GM23248 (cell line): ENCODE measurements at places on chromosomes 5 and 9. TPM values are rescaled to one million over a fixed set of nuclear protein-coding genes. Genes with fewer than 3 reads are reported as not detected.

KCNV2 gene
- not detected in 2 replicates for total RNA-seq

MEGF10 gene
- total RNA-seq: not detected in 2 replicates

ABCA2 gene
- 33.2 and 49.4 TPM in 2 replicates for total RNA-seq

UGT3A1 gene
- total RNA-seq: not detected in 2 replicates

PAEP gene
- total RNA-seq: not detected in 2 replicates

DHFR gene
- total RNA-seq: 19.0 and 23.8 TPM in 2 replicates

SH2D3C gene
- not detected in 2 replicates for total RNA-seq

CDKN2B-AS1 gene
- 1.3 and 4.1 TPM in 2 replicates for total RNA-seq

SLC27A4 gene
- total RNA-seq: 22.9 and 30.9 TPM in 2 replicates

IPO11 gene
- total RNA-seq: 19.5 and 26.5 TPM in 2 replicates

DNA sequence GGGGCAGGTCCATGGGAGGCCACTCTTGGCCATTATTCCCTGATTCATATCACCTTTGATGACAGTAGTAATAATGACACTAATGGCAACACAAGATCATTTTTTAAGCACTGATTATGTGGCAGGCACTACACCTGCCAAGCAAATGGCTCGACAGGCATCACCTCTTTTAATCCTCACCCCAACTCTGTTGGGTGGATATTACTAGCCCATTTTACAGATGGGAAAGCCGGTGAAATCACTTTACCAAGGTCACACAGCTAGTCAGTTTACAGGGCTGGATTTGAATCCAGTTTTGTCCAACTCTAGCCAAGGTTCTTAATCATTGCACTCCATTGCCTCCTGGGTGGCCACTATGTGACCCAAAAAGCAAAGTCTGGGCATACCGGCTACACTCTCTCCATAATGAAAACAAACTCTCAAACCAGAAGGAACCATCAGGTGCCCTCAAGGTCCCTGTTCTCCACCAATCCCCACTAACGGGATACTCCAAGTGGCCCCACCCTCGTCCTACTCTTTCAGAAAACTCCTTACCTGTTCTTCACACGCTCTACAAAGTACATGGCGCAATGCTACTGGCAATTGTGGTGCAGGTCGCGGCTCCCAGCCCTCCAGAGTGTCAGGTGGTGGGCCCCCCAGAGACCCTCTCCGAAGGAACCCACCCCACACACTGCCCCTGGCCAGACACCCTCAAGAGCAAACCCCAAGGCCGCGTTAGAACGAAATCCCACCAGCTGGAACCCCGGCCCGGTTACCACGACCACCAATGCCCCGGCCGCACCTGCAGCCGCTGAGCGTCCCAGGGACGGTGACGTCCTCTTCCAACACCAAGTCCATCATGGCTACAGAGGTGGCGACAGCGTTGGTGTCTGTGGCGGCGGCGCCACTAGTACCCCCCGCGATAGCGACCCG, 572 bp downstream of the CDK5RAP2 start:
- peak; percentile 49 for DNase-seq
- no peaks in the 10 kb centered on the region for H3K36me3 ChIP-seq
- H3K27ac ChIP-seq: peak overlapping the region; percentile 55

DNA sequence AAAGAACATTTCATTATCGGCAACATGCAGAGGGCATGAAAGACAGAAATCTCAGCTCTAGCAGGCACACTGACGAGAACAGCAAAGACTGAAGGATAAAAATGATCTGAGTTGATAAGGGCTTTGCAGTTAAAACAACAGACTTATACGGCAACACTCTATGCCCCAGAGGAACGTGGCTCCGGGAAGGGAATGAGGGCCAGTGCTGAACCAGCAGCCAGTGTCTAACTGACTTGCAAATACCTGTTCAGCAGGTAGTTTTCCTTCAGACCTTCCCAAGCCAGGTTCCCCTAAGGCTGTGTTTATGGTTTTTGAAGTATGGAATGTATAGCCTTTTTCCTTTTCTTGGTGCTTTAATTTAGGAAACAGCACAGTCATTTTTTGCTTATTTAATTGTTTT, 121.3 kb upstream of the CDH18 start:
- H3K27me3 ChIP-seq: no peaks in the 10 kb centered on the region
- DNase-seq: no peak
- no peak overlapping the region for H3K4me3 ChIP-seq
- H3K27ac ChIP-seq: no peak overlapping the region
- no peaks in the 10 kb centered on the region for H3K4me1 ChIP-seq

DNA sequence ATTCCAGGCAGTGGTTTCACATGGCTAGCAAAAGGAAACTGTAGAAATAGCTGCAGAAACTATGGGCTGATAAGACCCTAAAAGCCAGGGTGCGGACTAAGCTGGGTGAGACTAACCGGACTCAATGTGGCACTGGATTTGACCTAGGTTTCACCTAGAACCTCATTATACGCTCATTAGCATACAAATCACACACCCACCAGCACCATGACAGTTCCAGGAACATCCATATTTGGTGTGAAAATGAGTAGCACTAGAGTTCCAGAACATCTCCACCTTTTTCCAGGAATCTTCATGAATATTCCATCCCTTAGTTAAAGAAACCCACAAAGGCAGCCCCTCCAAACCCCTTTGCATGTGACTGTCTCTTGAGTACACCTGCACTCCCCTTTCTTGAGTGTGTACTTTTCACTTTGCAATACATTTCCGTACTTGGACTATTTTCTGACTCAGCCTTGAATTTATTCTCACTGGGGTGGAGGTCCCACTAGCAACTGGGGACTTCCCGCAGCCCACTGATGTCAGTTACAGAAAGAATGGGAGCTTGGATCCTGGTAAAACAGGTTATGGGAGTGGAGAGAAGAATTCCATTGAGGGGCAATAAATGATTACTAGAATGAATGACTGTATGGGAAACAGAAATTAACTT, 58.0 kb upstream of the SPATA31C2 start:
- H3K36me3 ChIP-seq: no peaks in the 10 kb centered on the region
- no peaks in the 10 kb centered on the region for H3K27me3 ChIP-seq
- H3K27ac ChIP-seq: no peak overlapping the region
- DNase-seq: no peak
- no peak overlapping the region for H3K4me3 ChIP-seq

DNA sequence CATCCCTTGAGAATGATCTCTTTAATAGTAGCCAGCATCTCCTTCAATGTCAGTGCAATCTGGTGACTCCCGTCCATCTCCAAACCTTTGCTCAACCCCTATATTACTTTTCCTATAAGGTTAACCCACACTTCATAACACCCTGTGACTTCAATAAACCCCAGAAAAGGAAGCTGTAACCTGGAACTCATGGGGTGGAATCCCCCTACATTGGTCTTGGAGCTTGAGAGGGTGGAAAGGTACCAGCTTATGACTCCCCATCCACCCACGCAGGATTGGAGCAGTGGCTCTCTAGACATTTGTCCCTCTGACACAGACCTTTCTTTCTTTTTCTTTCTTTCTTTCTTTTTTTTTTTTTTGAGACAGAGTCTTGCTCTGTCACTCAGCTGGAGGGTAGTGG, 54.7 kb upstream of the ZFR start:
- H3K36me3 ChIP-seq: no peaks in the 10 kb centered on the region
- H3K27me3 ChIP-seq: no peaks in the 10 kb centered on the region
- no peak overlapping the region for H3K4me3 ChIP-seq
- 0 out of 2 replicates have a peak, but pooled peaks cover under 1% of the 10 kb centered on the region for H3K4me1 ChIP-seq

DNA sequence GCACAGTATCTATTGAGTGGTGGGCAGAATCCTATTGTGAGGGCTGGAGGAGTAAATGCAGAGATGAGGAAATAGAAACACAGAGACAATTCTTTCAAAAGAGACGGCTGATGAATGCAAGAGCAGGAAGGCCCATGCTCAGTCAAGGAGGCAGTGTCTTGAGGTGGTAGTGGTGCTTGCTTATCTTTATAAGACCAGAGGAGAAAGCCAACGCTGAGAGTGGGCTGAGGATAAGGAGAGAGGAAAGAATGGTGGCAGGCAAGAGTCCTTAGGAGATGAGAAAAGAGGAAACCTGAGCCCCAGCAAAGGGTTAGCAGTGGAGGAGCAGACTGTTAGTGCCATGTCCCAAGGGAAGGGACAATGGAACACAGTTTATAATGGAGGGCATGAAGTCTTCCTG, 86.0 kb downstream of the SNCAIP start:
- no peak for DNase-seq
- H3K4me3 ChIP-seq: no peak overlapping the region
- H3K4me1 ChIP-seq: no peaks in the 10 kb centered on the region
- no peak overlapping the region for H3K27ac ChIP-seq

DNA sequence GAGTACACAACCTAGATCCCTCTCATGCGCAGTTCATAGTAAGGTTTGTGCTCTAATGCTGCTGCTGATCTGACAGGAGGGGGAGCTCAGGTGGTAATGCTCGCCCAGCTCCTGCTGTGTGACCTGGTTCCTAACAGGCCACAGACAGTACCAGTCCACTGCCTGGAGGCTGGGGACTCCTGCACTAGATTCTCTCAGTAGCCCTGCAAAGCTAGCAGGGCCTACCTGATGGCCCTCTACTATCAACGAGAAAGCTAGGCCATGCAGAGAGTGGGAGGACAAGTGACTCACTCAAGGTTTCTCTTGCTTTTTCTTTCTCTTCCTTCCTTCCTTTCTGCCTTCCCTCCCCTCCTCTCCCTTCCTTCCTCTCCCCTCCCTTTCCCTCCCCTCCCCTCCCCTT, 55.1 kb upstream of the TEX48 start:
- DNase-seq: no peak
- H3K4me3 ChIP-seq: no peak overlapping the region
- H3K4me1 ChIP-seq: peaks cover 13% of the 10 kb centered on the region

DNA sequence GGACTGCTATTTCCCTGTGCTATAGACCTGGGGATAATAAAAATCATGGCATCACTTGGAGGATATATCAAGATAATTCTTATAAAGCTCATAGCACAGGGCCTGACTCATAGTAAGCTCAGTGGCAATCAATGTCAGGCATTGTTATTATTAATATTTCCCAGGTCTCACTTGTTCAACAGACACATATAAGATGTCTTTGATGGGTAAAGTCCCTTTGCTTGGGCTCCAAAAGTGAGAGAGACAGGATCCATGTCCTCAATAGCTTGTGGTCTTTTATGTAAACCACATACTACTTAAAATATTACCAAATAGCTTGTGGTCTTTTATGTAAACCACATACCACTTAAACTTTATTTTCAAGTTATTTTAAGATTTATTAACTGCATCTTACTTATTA, 11.2 kb downstream of the SH3RF2 start:
- H3K4me1 ChIP-seq: peaks cover 12% of the 10 kb centered on the region
- H3K4me3 ChIP-seq: no peak overlapping the region
- no peaks in the 10 kb centered on the region for H3K36me3 ChIP-seq
- H3K27me3 ChIP-seq: peaks cover 46% of the 10 kb centered on the region
- no peak overlapping the region for H3K27ac ChIP-seq

- no peaks in the 10 kb centered on the region for H3K27me3 ChIP-seq
- no peak overlapping the region for H3K27ac ChIP-seq
- no peaks in the 10 kb centered on the region for H3K36me3 ChIP-seq
- no peak for DNase-seq
- no peaks in the 10 kb centered on the region for H3K4me1 ChIP-seq
- H3K4me3 ChIP-seq: no peak overlapping the region
Observed at GRCh38 chr5:1239505-1240251, 14.5 kb downstream of the SLC6A18 start.

GRCh38 chr9:27369591-27369990, 72.6 kb upstream of the EQTN start:
- H3K4me1 ChIP-seq: no peaks in the 10 kb centered on the region
- no peaks in the 10 kb centered on the region for H3K36me3 ChIP-seq
- no peaks in the 10 kb centered on the region; the same call in 1 of the 2 replicates for H3K27me3 ChIP-seq

DNA sequence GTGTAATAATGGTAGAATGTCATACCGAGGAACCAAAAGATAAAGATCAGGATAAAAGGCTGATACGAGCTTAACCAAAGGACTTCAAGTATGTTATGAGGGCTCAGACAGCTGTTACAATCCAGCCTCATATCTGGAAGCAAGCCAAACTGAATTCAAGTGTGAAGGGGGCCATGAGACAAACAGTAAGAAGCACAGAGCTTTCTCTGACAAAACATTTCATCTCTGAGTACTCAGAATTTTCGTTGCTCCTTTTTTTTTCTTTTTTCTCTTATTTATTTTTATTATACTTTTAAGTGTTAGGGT, 52.9 kb upstream of the CD180 start:
- no peaks in the 10 kb centered on the region for H3K4me1 ChIP-seq
- H3K4me3 ChIP-seq: no peak overlapping the region
- H3K36me3 ChIP-seq: no peaks in the 10 kb centered on the region

GRCh38 chr5:171295299-171295698, 13.7 kb upstream of the TLX3 start:
- no peaks in the 10 kb centered on the region for H3K27me3 ChIP-seq
- H3K4me1 ChIP-seq: no peaks in the 10 kb centered on the region
- H3K4me3 ChIP-seq: no peak overlapping the region
- H3K36me3 ChIP-seq: no peaks in the 10 kb centered on the region
- no peak for DNase-seq

- DNase-seq: peak; percentile 37
- no peaks in the 10 kb centered on the region for H3K27me3 ChIP-seq
Observed at GRCh38 chr5:145465474-145466263, 369.5 kb downstream of the PRELID2 start.

DNA sequence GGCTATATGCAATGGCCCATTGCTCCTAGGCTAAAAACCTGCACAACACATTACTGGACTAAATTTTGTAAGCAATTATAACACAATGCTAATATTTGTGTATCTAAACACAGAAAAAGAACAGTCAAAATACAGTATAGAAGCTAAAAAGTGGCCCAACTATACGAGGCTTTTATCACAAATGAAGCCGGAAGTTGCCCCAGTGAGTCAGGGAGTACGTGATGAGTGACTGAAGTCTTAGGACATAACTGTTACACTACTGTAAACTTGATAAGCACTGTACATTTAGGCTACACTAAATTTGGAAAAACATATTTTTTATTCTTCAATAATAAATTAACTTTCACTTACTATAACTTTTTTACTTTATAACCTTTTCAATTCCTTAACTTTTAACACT, 105.2 kb upstream of the PRR16 start:
- H3K27me3 ChIP-seq: no peaks in the 10 kb centered on the region
- no peak overlapping the region for H3K27ac ChIP-seq
- H3K36me3 ChIP-seq: no peaks in the 10 kb centered on the region
- H3K4me3 ChIP-seq: no peak overlapping the region
- H3K4me1 ChIP-seq: no peaks in the 10 kb centered on the region

GRCh38 chr9:96342571-96343245, 40.7 kb upstream of the HSD17B3 start:
- H3K27ac ChIP-seq: no peak overlapping the region
- no peak overlapping the region for H3K4me3 ChIP-seq
- no peak for DNase-seq
- 0 out of 2 replicates have a peak, but pooled peaks cover 5% of the 10 kb centered on the region for H3K27me3 ChIP-seq
- H3K36me3 ChIP-seq: no peaks in the 10 kb centered on the region

GRCh38 chr5:93250424-93250823, 330.6 kb downstream of the NR2F1-AS1 start:
- no peak overlapping the region for H3K27ac ChIP-seq
- H3K27me3 ChIP-seq: no peaks in the 10 kb centered on the region
- H3K4me3 ChIP-seq: no peak overlapping the region
- no peaks in the 10 kb centered on the region for H3K36me3 ChIP-seq

DNA sequence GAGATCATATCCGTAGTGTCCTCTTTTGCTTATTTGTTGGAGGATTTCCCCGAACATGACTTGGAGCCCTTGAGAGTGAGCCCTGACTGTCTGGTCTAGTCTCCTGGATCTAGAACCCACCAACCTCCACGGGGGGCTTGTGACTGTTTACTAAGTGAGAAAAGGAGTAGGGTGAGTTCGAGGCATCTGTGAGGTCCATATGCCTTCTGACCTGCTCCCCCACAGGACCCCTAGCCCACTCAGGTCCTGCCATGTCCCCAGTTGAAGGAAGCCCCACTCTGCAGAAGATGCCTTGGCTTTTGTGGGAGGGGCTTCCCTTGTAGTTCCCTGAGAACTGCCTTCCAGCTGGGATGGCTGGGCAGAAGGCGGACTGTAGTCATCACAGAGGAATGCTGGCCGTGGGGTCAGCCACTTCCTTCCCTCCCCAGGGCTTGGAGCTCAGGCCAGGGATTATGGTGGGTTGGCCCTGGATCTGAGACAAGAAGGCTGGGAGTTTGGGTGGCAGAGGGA, 7.0 kb upstream of the IRF1 start:
- no peaks in the 10 kb centered on the region for H3K27me3 ChIP-seq
- peaks cover 25% of the 10 kb centered on the region for H3K4me1 ChIP-seq
- DNase-seq: peak; percentile 97
- peak overlapping the region; percentile 82 for H3K27ac ChIP-seq
